ENCODE measurements at places on chromosomes 5 and 9. TPM values are rescaled to one million over a fixed set of nuclear protein-coding genes. Genes with fewer than 3 reads are reported as not detected.

Gene ZNG1A
- total RNA-seq, result 45.3 TPM

GRCh38 chr5:73232266-73233041 is 59.5 kb downstream of the TMEM174 start:
- no peak overlapping the region for H3K4me3 ChIP-seq
- no peak overlapping the region for H3K27ac ChIP-seq
- no peaks in the 10 kb centered on the region for H3K36me3 ChIP-seq
- peaks cover 51% of the 10 kb centered on the region for H3K27me3 ChIP-seq

- H3K27me3 ChIP-seq, result no peaks in the 10 kb centered on the region
- H3K27ac ChIP-seq, result no peak overlapping the region
- no peaks in the 10 kb centered on the region for H3K4me1 ChIP-seq
- H3K36me3 ChIP-seq, result no peaks in the 10 kb centered on the region
- H3K4me3 ChIP-seq, result no peak overlapping the region
Observed at GRCh38 chr5:160500786-160501779, 79.4 kb downstream of the PTTG1 start.

- no peaks in the 10 kb centered on the region for H3K4me1 ChIP-seq
- H3K27ac ChIP-seq, result no peak overlapping the region
- H3K4me3 ChIP-seq, result no peak overlapping the region
- DNase-seq, result no peak
- H3K36me3 ChIP-seq, result no peaks in the 10 kb centered on the region
Observed at GRCh38 chr9:123834218-123834888, 95.6 kb downstream of the DENND1A start.

Gene TTC16
- total RNA-seq, result not detected

GRCh38 chr9:113548221-113549041 is 84.9 kb downstream of the RGS3 start:
- no peak for DNase-seq
- H3K27me3 ChIP-seq, result no peaks in the 10 kb centered on the region
- no peaks in the 10 kb centered on the region for H3K36me3 ChIP-seq
- H3K27ac ChIP-seq, result peak overlapping the region; percentile 16
- no peak overlapping the region for H3K4me3 ChIP-seq
- H3K4me1 ChIP-seq, result no peaks in the 10 kb centered on the region

GRCh38 chr9:19689328-19690101 is 99.3 kb downstream of the SLC24A2 start:
- no peaks in the 10 kb centered on the region for H3K36me3 ChIP-seq
- no peak for DNase-seq
- no peak overlapping the region for H3K27ac ChIP-seq
- no peak overlapping the region for H3K4me3 ChIP-seq
- no peaks in the 10 kb centered on the region for H3K4me1 ChIP-seq

DNA sequence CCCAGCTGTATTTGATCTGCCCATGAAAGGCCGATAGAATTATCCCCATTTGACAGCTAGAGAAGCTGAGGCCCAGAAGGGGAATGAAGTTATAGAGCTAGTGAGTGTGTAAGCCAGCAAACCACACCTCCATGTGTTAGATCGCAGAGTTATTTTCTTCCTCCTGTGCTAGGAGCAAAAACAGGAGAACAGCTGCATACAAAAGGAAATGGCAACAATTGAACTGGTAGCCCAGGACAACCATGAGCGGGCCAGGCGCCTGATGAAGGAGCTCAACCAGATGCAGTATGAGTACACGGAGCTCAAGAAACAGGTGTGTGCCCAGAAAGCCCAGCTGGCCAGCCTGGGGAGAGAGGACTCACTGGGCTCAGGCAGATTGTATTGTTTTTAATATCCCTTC is 30.4 kb downstream of the RAB14 start:
- no peak for DNase-seq
- H3K4me1 ChIP-seq, result no peaks in the 10 kb centered on the region
- H3K27me3 ChIP-seq, result no peaks in the 10 kb centered on the region
- no peak overlapping the region for H3K4me3 ChIP-seq

Gene SEMA5A
- total RNA-seq, result 9.9 TPM

Gene TAL2
- not detected for total RNA-seq

Gene ANGPTL2
- total RNA-seq, result 36.5 TPM

Gene TEX48
- total RNA-seq, result not detected

GRCh38 chr9:69180670-69181069 is 6.6 kb downstream of the TJP2 start:
- no peaks in the 10 kb centered on the region for H3K36me3 ChIP-seq
- peak overlapping the region; percentile 50 for H3K27ac ChIP-seq
- H3K4me1 ChIP-seq, result no peaks in the 10 kb centered on the region
- H3K27me3 ChIP-seq, result no peaks in the 10 kb centered on the region
- H3K4me3 ChIP-seq, result no peak overlapping the region

GRCh38 chr9:93465855-93466254 is 12.5 kb upstream of the FAM120AOS start:
- H3K4me1 ChIP-seq, result peaks cover 13% of the 10 kb centered on the region
- no peak overlapping the region for H3K4me3 ChIP-seq
- no peaks in the 10 kb centered on the region for H3K36me3 ChIP-seq

GRCh38 chr9:69173497-69173890 is 583 bp upstream of the TJP2 start:
- peak overlapping the region; percentile 57 for H3K4me3 ChIP-seq
- H3K4me1 ChIP-seq, result peaks cover 6% of the 10 kb centered on the region
- H3K27me3 ChIP-seq, result no peaks in the 10 kb centered on the region
- no peak for DNase-seq
- peak overlapping the region; percentile 81 for H3K27ac ChIP-seq
- H3K36me3 ChIP-seq, result no peaks in the 10 kb centered on the region

DNA sequence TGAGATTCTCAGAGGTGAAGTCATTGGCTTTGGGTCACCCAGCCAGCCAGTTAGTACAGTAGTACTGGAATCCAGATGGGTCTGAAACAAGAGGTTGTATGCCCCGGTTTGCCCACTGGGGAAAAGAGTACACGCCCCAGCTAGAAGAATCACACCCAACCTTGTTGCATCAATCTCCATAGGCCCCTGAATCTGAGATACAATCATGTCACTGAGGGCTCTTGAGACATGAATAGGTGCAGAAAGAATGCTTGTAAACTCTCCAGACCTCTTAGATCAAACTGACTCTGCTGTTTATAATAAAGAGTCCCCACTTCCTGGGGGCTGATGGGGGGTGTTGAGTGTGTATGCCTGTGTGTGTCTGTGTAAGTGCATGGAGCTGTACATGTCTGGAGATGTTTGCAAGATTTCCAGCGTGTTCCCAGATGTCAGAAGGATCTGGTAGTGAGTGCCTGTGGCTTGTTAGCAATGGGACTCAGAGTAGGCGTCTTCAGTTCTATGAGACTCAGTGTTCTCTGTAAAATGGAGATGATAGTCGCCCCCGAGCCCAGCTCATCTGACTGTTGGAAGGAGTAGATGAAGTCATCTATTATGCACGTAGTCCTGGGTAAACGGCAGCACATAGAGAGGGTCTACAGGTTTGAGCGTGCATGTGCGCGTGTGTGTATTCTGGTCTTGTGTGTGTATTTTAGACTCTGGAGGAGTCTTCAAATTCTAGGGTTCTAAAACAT is 48.2 kb downstream of the COL27A1 start:
- no peak overlapping the region for H3K27ac ChIP-seq
- H3K36me3 ChIP-seq, result no peaks in the 10 kb centered on the region
- DNase-seq, result no peak
- no peak overlapping the region for H3K4me3 ChIP-seq
- no peaks in the 10 kb centered on the region for H3K4me1 ChIP-seq
- no peaks in the 10 kb centered on the region for H3K27me3 ChIP-seq

Measured in uterus (tissue), 4 donors.